CD4-positive, alpha-beta T cell treated with Interleukin-15 for 4 hours (primary cell): ENCODE measurements at places on chromosomes 13 and 19.

- peak; percentile 39 for DNase-seq
Observed at GRCh38 chr19:47145639-47146486, 15.2 kb downstream of the SAE1 start.

DNA sequence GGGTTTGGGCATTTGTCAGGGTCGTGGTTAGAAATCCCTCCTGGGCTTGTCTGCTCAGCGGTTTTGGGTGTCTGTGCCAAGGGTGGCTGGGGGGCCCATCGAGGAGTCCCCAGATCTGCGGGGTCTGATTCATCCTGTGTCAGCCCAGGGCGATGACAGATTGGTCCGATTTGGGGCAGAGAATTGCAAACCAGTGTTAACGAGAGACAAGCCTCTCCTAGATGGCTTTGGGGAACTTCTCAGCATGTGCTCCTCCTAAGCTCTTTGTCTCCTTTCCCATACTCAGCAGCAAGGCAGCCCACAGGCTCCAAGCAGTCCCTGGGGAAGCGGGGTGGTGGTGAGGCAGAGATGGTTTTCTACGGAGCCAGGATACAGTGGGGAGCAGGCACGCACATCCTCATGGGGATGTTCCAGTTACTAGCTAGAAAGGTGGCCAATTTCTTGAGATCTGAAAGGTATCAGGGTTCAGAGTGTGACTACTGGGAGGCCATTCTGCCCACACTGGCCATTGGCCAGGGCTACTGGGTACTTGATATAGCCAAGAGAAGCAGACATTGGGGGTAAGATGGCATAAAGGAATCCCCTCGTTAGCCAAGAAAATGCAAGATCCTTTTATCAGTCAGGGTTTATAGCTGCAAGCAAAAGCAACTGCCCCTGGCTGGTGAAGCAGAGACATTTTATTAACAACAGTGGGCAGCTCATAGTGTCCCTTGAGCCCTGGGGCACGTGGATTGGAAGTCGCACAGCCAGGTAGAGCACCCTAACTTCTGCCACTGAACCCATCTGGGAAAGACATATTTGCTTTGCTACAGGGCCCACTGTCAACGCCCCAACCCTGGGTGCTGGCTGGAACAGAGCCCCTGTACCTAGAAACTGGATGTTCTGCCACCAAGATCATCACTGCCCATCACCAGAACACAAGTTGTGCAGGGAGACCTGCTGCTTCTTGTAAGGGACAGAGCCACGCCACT lies 63.6 kb downstream of the RGCC start:
- no peak for DNase-seq

DNA sequence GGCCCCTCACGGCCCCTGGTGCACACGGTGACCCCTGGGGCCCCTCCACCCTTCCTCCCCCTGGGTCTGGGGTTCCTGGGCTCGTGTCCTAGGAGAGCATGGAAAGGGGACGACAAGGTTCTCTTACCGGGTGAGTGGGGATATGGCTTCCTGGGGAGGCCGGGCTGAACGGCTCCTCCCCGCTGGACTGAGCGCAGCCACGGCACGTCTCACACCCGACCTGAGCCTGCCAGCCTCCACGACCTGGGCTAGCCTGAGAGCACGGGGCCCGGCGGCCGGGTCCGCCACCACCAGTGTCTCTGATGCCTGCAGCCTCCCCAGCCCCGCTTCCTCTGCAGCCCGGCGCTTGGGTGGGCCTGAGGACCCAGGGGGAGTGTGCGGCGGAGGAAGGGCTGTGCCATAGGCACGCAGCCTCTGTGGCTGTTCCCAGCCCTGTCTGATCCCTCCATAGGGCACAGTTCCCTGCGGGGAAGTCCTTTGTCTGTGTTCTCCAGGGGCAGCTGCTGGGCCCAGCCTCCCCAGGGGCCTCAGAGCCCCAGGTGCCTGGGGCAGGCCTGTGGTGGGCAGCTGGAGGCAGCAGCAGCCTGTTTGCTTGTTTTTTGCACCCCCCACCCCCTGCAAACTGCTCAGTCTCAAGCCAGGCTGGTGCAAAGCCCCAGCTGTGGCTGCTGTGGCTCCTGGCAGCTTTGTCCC lies 15.0 kb downstream of the PLIN4 start:
- no peak for DNase-seq

- DNase-seq: no peak
Observed at GRCh38 chr19:13526552-13526951, 20.3 kb upstream of the CACNA1A start.

DNA sequence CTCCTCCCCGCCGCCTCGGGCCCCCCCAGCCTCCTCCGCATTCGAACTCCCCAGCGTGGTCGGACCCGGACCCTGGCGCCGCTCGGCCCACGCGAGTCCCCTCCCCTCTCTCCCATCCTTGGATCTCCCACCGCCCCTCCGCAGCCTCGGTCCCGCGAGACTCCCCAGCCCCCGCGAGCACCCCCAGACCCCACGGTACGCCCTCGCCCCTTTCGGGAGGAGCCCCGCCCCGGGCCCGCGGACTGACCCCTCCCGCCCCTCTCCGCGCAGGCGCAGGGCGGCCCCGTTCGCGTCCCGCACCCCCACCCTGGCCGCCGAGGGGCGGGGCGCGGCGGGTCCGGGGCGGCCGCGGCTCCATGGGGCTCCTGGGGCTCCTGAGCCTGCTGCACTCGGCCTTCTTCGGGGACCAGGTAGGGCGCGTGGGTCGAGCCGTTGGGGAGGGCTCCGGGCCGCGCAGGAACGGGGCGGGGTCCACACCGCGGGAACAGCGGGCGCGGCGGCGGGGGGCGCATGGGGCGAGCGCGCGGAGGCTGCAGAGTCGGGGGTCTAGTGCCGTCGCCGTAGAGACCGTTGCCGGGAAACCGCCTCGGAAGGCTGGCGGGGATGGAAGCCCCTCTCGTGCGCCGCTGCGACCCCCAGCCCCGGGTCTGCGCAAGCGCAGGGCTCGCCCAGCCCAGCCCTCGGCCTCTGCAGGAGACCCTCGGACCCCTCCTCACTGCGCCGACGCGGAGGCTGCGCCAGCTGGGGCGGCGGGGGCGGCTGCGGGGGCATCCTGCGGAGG lies 3.8 kb upstream of the APC2 start:
- DNase-seq: no peak
